ENCODE measurements at places on chromosomes 2 and 18. TPM values are rescaled to one million over a fixed set of nuclear protein-coding genes. Genes with fewer than 3 reads are reported as not detected.

LYPD6 gene
- total RNA-seq = 10.2 TPM

DSG4 gene
- total RNA-seq = not detected

ACMSD gene
- not detected for total RNA-seq

MOGAT1 gene
- total RNA-seq = not detected

SCYGR4 gene
- not detected for total RNA-seq

PXDN gene
- 224 TPM for total RNA-seq

CYRIA gene
- total RNA-seq = 0.86 TPM

SCYGR7 gene
- not detected for total RNA-seq

MAPK4 gene
- 3.4 TPM for total RNA-seq

TRABD2A gene
- total RNA-seq = 7.7 TPM

CCDC85A gene
- 0.86 TPM for total RNA-seq

NDC80 gene
- 29.7 TPM for total RNA-seq

NPHP1 gene
- total RNA-seq = 8.4 TPM

Data from endodermal cell (in vitro differentiated cells).